ENCODE measurements at places on chromosomes 7 and 10.

GRCh38 chr7:128937647-128938543, at the start of gene IRF5:
TSS of gene IRF5 (plus strand) at chr7:128937927. CDS start at chr7:128942082, 4,155 bp downstream.
- DNase-seq = peak; percentile 30

- no peak for DNase-seq
These were observed 34.9 kb downstream of the DCLRE1C start for GRCh38 chr10:14918964-14919363.

DNA sequence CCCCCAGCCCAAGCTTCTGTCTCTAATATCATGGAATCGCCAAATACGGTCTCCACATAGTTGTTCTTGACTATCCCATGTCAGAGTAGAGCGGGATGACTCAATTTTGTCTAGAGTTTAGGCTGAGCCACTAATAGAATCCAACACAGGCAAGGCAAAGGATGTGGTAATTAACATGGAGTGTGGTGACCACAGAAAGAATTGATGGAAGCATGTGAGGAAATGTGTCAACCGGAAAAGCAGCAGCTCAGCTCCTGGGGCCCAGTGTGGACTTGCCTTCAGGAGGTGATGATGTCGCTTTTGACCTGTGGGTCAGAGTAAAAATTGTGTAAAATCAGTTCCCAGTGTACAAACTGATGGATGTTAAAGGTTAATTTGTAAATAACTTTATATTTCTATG, 139.3 kb upstream of the KLF6 start:
- no peak for DNase-seq

GRCh38 chr10:8058274-8059111, 4.0 kb downstream of the GATA3 start:
- DNase-seq = no peak

DNA sequence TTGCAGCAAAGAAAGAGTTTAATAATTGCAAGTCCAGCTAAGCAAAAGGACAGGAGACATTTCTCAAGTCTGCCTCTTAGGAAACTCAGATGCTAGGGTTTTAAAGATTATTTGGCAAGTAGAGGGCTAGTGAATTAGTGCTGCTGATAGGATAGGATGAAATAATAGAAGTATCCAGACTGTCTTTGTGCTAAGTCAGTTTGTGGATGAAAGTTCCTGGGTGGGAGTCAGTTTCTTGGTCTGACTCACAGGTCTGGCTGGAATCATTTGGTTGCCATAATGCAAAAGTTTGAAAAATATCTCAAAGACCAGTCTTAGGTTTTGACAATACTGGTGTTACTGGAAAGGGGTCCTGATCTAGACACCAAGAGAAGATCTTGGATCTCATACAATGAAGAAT, 42.6 kb upstream of the INHBA start:
- DNase-seq = no peak

- DNase-seq = peak; percentile 52
These were observed 19.6 kb upstream of the CNTNAP2 start for GRCh38 chr7:146096994-146097393.

- no peak for DNase-seq
These were observed 10.8 kb downstream of the PRPS1L1 start for GRCh38 chr7:18016547-18017444.

- no peak for DNase-seq
These were observed 219.2 kb upstream of the PPP2R2D start for GRCh38 chr10:131681656-131682055.

- DNase-seq = no peak
These were observed 9.2 kb downstream of the GJD4 start for GRCh38 chr10:35614312-35614711.

- no peak for DNase-seq
These were observed 40.0 kb upstream of the TRIL start for GRCh38 chr7:28998105-28998504.

DNA sequence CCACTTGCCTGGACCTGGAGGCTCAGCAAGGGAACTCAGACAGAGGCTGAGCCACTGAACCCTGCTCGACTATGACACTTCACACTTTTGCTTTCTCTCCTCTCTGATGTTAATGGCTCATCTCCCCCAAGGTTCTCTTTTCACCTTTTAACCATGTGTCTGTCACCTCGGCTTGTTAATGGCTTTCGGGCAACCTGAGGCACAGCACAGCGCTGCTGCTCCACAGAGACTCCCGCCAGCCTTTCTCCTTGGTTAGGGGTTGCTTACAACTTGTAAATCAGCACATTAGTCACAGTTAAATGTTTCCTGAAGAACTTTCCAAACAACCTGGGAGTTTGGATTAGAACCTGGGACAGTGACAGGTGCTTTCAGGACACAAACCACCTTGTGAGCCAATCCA, 136.2 kb upstream of the TBX20 start:
- no peak for DNase-seq

GRCh38 chr7:113083816-113084495, 2.7 kb downstream of the GPR85 start:
- no peak for DNase-seq

DNA sequence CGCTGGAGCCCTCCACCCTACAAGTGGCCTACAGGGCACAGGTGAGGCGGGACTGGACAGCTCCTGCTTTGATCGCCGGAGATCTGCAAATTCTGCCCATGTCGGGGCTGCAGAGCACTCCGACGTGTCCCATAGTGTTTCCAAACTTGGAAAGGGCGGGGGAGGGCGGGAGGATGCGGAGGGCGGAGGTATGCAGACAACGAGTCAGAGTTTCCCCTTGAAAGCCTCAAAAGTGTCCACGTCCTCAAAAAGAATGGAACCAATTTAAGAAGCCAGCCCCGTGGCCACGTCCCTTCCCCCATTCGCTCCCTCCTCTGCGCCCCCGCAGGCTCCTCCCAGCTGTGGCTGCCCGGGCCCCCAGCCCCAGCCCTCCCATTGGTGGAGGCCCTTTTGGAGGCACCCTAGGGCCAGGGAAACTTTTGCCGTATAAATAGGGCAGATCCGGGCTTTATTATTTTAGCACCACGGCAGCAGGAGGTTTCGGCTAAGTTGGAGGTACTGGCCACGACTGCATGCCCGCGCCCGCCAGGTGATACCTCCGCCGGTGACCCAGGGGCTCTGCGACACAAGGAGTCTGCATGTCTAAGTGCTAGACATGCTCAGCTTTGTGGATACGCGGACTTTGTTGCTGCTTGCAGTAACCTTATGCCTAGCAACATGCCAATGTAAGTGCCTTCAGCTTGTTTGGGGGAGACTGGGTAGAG, at the start of gene COL1A2:
TSS of gene COL1A2 (plus strand) at position 459 of the 704 bp plus-strand sequence. CDS start at position 596, 137 bp downstream.
- DNase-seq = no peak

DNA sequence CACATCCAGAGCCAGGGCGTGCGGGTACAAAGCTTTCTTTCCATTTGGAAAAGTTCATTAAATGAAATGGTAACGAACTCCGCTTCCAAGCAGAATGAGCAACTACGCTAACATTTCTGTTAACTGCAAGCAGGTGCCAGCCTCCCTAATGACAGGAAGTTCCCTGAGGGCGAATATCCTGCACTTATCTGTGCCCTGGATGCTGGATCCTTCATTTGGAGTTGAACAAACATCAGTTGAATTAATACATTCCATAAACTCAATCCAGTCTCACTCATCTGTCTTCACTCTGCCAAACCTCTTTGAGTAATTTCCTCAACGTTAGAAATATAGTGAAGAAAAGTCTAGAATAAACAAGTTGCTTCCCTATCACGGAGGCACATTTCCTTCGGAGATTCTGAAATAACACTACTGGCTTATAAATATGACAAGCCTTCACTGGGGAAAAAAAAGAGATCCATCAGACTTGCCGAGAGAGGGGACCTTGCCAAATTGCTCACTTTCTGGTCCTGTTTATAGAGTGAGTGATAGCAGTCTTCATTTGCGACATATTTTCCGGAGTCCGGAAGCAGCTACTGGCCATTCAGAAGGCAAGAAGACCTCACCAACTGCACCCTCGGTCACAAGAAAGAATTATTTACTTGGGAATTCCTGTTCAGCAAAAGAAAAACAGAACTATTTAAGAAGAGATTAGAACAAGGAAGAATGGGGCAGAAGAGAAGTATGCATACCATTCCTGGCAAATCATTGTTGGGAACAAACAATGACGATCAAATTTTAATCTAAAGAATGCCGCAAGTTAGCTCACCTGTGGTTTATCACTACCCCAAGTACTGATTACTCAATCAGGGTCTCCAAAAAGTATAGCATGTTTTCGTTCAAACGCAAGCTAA, 196.4 kb downstream of the FAM107B start:
- DNase-seq = no peak

DNA sequence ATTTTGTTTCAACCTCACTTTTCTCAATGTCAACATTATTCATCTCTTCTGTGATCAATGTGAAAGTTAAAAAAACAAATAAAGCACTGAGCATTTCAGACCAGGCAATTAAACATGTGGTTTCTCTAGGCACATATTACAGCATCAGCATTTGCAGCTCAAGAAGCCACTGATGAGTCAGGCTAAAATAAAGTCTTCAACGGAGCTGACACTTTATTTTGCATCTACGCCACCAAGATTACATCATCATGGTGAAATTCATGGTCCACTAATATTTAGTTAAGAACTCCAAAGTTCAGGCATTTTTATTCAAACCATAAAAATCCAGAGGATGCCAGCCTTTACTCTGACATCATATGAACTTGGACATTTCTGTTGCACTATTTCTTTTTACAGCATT, 33.0 kb downstream of the MAGI2 start:
- DNase-seq = no peak

DNA sequence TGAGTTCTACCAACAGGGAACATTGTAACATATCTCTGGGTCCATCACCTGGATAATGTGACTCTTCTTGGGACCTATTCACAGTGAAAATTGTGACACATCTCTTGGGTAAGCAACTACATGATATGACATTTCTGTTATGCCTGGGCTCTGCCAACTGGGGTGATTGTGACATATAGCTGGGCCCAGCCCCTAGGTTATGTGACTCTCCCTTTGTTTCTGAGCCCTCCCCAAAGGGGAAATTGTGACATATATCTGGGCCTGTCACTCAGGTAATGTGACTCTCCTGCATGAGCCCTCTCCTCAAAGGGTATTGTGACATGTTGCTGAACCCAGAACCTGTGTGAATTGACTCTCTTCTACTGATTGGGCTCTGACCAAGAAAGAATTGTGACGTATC, 22.4 kb upstream of the ZNF107 start:
- no peak for DNase-seq

- no peak for DNase-seq
These were observed 1281.2 kb upstream of the SORCS1 start for GRCh38 chr10:108445746-108446145.

- DNase-seq = no peak
These were observed 18.8 kb upstream of the GNA12 start for GRCh38 chr7:2862831-2863361.

DNA sequence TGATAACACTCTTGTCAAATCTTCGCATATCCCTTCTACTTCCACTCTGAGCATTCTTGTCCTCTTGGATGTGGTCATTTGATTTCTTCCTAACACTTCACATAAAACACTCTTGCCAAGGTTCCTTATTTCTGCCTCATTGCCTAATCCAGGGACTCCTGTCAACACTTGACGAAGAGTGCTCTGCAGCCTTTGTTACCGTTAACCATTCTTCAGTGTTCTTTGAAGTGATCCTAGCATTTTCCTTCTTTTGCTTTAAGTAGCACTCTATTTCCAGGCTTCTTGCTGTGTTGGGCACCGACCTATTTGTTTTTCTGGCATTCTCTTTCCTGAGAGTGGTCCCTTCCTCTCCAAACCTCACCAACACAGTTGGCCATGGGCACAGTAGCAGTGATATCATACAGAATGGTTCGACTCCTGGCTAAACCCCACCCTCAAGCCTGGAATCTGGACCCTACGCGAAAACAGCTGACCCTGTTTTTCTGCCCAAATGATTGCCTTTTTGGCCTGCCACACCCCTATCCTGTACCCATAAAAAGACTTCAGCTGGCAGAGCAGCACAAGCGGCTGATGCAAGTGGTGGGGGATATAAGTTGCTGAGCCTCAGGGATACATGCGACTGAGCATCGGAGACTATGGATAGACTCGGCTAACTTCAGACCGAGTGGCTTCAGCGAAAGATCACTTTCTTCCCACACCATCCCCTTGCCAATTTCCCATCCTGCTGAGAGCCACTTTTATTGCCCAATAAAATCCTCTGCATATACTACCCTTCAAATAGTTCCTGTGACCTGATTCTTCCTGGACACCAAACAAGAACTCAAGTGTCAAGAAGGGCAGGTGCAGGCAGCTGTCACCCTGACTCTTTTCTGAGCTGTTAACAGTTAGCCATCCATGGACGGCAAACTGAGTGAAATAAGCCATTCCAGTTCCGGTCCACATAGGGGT, 820.6 kb downstream of the CCSER2 start:
- DNase-seq = no peak

DNA sequence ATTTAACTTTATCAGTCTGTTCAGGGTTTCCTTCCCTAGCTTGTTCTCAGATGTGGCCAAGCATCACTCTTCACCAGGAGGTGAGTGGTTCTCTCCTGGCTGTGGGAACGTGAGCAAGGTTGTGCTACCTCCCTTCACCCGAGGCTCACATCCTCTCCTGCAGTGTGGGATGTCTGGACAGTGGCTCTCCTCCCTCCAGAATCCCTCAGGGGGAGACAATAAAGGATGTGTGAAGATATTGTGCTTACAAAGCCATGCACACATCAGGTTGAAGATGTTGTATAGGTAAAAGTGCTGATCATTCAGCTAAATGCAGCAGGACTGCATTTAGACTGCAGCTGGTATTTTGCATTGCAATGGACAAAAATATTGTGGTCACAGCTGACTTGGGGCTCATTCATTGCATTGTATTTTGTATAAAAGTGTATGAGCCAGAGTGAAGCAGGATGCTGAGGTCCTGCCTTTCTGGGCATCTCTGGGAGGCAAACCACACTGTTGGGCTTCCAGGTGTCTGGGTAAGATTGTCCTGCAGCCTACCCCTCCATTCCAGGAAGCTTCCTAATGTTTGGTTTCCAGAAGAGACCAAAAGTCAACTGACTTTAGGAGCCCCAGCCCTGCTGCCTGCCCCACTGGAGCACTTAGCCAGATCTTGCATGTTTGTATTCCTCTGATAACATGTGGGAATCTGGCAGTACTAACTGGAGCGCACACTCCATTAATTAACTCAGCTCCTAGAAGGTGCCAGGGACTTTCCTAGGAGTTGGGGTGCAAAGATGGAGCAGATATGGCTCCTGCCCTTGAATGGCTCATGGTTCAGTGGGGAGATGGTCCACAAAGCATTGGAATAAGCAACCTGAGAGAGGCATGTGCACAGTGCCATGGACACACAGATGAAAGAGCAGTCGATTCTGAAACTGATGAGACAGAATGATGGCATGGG, 292.5 kb upstream of the ZNF32 start:
- DNase-seq = no peak

- no peak for DNase-seq
These were observed 18.7 kb upstream of the KNDC1 start for GRCh38 chr10:133141144-133141957.
